ENCODE measurements at places on chromosomes 5 and 9.

GRCh38 chr5:148969291-148969690 lies 93.6 kb downstream of the SH3TC2 start:
- DNase-seq: no peak

DNA sequence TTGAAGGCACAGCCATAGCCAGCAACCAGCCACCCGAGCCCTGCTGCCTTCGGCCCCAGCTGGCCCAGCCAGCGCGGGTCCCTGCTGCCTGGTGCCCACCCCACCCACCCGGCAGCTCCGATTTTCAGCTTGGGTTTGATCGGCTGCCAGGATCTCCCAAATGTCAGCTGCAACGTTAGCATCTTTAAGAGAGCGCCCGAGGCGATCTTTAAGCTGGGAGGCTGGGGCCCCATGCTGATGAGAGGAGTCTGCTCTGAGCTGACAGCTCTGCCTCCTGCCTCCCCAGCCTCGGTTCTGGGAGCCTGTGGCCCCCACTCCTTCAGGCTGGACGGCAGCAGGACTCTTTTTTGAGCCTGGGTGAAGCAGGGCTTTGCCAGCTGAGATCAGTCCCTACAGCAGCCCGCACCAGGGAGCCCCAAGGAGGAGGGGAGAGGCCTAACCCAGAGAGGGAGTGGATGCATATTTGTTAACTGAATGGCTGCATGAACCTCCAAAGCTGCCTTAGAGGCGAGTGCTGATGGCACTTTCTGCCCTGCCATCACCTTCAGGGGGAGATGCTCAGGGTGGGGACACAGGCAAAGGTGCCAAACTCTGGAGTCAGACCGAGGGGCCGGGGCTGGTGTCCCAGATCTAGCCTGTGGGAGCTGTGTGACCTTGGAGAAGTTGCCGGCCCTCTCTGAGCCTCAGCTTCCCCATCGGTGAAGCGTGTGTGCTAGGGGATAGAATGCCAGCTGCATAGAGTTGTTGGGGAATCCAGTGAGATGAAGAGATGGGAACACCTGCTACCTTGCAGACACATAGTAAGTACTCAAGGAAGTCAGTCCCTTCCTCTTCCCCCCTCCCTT lies 165.5 kb downstream of the C9orf50 start:
- DNase-seq: no peak

GRCh38 chr5:141662028-141662427 lies 10.8 kb upstream of the FCHSD1 start:
- DNase-seq: no peak

- DNase-seq: no peak
These were observed 9.1 kb upstream of the SYNPO start for GRCh38 chr5:150631326-150631701.

DNA sequence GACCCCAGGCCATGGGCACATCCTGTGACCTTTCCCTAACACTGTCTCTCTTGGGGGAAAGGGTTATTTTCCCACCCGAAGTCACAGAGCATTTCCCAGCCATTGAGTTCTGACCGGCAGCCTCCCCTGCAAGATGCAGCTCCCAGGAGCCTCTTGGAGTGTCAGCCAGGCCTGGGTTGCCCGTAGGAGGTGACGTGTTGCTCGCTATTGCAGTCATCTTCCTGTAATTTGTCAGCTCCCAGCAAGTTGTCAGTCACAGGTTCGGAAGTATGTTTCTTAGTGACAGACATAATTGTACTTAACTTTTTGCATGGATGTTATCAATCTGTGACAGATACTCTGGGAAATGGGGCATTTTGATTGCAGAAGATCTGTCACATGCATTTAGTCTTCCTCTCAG lies 74.5 kb downstream of the MVB12B start:
- no peak for DNase-seq

GRCh38 chr9:16368237-16369087 lies 502.0 kb downstream of the BNC2 start:
- no peak for DNase-seq

DNA sequence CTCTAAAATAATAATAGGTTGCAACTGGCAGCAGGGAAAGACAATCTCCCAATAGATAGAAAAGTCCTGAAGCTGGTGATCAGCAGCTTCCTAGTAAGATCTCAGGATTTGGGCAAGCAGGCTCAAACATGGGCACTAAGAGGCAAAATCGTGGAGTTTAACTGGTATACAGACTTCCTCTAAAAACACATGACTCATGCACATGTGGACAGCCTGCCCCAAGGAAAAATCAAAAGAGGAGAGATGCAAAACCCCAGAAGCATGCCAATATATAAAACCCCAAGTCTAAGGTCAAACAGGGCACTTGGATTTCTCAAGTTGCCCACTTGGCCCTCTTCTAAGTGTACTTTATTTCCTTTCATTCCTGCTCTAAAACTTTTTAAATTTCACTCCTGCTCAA lies 62.8 kb downstream of the CDKN2A start:
- DNase-seq: no peak

DNA sequence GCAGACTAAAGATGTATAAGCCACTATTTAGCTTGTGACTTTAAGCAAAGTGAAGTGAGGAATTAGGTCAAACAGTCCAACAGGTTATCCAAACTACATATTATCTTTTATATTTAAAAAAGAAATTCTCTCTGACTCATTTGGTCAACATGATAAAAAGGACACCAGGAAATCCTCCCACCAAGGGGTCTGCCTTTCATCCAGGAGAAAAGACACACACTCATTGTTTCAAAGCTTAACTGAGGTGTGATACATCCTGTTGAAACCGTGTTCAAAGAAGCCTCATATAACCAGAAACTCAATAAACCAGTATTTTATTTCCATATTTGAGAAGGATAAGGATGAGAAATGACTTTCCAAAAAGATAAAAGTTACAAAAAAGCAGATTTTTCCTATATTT lies 417.1 kb downstream of the HCN1 start:
- DNase-seq: no peak

GRCh38 chr5:11719888-11720481 lies 184.3 kb downstream of the CTNND2 start:
- DNase-seq: peak; percentile 50

DNA sequence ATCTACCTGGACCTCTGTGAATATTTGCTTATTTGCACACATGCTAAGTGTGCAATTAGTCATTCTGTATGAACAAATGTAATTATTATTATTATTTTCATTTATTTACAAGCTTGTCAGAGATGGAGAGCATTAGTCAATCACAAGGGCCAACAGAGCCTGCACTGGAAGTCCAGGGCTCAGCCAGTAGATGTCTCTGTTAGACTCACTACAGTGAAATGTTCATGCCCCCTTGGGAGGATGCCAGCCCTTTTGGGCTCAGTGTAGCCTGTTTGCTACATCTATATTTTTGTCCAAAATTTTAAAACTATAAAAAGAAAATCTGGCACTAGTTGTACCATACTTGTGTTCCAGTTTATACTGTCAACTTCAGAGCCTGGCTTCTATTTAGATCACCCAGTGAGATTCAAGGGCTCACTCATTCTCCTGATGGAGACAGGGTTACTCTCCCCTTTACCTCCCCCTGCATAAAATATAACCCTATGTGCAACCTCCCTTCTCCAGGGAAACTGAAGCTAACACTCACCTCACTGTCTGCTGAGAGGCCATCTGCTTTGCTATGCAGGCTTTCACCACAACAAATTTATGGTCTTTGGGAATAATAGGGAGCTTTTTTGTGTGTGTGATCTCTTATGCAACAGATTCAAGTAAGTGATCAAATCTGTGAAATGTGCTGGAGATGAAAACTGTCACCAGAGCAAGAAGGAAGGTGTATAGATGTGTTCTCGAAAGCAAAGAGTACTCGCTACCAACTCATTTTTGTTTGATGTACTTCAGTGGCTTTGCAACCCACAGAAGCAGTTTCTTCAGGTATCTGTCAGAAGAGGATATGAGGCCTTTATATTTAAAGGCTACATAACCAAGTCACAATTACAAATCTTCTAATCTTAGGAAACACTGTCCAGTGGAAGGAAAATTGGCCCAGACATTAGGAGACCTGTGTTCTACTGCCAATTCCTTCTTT lies 99.9 kb upstream of the TLE4 start:
- no peak for DNase-seq

DNA sequence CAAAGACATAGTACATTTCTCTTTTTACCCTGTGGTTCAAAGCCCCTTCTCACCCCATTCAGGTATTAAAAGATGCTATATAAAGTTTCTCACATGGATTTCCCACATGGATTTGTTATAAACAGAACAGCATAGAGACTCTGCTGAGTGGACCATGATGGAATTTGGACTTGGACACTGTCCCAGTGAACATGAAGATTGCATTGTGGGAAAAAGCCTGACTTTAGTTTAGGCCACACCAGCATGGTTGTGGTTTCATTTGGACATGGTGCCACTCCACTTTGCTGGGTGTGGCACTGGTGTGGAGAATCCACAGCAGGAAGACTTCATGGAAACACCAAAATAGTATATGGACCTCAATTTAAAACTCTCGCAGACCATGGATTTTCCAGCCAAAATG lies 124.6 kb downstream of the ARHGAP26 start:
- DNase-seq: no peak

GRCh38 chr9:14453286-14453685 lies 139.3 kb upstream of the NFIB start:
- peak; percentile 91 for DNase-seq

DNA sequence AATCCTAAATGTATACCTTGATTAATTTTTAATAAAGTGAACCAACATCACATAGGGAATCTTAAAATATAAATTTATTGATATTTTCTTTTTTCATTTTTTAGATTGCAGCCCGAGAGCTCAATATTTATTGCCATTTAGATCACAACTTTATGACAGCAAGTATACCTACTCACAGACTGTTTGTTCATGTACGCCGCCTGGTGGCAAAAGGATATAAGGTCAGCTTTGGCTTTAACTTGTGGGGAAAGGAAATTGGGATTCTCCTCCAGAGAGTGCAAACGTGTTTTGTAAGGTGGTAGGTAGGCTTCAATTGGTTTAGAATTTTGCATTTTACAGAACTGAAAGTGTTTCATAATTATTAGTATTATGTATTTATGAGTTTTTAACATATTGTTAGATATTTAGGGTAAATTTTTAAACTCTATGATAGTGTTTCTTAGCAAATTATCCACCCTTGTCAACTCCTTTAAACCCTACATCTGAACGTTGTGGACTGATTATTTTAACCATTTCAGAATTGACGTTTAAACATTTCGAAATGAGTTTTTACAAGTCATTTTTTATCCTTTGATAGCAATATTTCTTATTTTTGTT lies 17.5 kb upstream of the DHFR start:
- peak; percentile 8 for DNase-seq

DNA sequence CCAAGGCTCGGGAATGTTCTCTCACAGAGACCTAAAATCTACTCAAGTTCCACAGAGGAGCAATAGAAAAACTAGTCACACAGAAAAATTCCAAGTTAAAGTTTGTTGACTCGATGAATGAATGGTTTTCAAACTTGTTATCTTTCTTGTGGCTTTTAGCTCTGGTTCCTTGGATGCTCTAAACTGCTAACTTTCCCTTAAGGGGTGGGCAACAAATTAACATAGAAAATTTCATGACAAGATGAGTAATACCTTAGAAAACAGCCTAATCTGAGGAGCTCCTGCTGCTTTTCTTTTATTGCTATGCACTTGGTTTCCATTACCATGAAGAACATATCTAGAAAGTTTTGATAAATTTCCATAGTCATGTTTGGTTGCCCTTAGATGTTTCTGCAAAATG lies 100.2 kb upstream of the CCDC112 start:
- no peak for DNase-seq

DNA sequence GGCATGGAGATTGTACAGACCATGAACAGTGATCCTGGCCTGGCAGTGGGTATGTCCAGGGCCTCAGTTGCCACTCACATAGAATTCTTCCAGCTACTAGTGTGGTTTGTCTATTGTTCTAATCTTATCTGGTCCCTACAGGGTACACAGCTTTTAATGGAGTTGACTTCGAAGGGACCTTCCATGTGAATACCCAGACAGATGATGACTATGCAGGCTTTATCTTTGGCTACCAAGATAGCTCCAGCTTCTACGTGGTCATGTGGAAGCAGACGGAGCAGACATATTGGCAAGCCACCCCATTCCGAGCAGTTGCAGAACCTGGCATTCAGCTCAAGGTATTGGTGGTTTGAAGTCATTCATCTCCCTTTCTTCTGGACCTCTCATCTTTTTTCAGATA lies 43.8 kb downstream of the THBS4 start:
- no peak for DNase-seq

GRCh38 chr5:158465086-158465972 lies 606.4 kb upstream of the CLINT1 start:
- no peak for DNase-seq

DNA sequence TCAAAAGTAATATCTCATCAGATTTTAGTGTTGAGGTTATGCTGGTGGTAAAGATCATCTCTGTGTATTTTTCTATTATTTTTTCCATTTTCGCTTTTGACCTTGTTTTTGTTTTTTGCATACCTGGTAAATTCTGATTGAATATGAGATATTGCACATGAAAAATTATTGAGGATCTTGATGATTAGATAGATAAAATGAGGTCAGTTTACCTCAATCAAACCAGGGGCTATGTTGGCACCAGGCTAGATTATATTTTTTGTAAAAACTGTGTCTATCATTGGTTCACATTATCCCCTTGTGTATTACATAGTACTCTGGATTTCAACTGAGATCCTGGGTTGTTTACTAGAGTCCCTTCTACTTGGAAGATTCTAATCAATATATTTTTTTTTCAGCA lies 774.9 kb upstream of the ZNF608 start:
- DNase-seq: no peak

DNA sequence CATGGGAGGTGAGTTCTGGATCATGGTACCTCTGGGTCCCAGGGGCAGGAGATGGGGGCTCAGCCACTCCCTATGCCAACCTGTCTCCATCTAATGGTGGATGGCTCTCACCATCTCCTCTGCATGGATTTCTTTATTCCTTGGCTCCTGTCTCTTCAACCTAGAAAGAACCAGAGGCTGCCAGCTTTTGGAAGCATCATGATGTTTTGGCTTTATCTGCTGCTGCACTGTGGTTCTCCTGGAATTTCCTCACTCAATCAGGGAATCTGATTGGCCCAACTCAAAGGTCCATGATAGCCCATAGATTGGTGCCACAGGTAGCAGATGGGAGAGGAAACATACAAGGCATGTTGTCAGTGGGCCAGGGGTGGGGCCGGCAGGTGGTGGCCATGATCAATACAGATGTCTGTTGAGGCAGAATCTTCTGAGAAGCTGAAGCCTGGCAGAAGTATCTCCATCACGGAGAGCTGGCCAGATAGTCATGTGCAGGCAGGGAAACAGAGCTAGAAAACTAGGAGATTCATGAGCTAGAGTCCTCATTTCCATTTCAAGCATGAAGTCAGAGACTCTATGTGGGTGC lies 158.2 kb downstream of the MACROH2A1 start:
- DNase-seq: no peak

DNA sequence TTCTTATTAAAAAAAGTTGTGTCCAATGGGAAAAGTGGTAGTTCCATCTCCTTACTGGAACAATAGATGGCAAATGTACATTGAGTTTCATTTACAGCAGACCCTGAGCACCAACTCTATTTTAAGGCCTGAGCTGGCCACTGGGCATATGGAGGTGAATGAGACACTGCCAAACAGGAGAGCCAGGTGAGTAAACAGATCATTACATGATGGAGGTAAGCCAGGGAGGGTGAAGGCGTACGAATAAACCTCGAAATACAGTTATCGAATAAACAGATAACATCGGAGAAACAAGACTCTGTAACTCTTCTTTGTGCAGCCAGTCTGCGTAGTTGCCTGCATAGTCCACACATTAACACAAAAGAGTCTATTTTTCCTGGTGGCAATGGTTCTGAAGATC lies 446.4 kb upstream of the KLF4 start:
- no peak for DNase-seq

GRCh38 chr5:116313366-116313765 lies 228.5 kb downstream of the COMMD10 start:
- DNase-seq: no peak

Data from NCI-H524 treated with DMSO at 0.1 percent for 48 hours (cell line).